GM04504 (cell line): ENCODE measurements at places on chromosomes 1 and 21.

DNA sequence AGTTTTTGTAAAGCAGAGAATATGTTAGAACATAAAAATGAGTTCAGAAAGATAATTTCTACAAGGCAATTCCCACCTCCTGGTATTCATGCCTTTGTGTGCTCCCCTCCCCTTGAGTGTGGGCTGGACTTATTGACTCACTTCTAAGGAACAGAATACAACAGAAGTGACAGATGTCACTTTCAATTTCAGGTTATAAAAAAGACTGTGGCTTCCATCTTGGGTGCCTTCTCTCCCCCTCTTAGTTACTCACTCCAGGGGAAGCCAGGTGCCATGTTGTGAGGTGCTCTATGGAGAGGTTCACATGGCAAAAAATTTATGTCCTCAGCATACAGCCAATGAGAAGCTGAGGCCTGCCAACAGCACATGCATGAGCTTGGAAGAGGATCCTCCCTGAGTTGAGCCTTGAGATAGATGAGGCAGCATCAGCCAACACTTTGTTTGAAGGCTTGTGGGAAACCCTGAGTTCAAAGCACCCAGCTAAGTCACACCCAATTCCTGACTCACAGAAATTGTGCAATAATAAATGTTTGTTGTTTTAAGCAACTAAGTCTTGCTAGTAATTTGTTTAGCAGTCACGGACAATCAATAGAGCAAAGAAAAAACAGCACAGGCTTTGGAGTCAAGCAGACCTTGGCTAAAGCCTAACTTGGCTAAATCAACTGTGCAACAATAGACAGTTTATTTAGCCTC lies 73.5 kb upstream of the NGF start:
- DNase-seq = no peak

DNA sequence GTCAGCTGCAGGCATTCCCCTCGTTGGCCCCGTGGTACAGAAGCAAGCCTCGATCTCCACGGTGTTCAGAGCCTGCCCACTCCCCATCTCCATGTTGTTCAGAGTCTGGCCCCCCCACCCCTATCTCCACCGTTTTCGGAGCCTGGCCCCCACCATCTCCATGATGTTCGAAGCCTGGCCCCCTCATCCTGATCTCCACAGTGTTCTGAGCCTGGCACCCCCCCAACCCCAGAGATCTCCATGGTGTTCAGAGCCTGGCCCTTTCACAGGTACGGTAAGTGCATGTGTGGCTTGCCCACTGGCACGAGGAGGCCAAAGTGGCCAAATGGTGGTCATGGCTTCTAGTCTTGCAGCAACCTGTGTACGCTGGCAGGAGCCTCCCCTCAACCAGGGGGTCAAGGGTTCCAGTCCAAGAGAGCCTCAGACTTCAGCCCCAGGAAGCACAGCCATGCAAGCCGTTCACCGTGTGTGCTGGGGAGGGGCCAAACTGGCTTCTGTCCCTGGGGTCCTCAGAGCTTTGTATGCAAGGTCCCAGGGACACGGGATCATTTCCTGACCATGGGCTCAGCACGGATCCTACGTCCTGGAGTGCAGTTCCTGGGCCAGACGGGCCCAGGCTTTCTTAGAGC lies 13.3 kb upstream of the PCBP3 start:
- no peak for DNase-seq

DNA sequence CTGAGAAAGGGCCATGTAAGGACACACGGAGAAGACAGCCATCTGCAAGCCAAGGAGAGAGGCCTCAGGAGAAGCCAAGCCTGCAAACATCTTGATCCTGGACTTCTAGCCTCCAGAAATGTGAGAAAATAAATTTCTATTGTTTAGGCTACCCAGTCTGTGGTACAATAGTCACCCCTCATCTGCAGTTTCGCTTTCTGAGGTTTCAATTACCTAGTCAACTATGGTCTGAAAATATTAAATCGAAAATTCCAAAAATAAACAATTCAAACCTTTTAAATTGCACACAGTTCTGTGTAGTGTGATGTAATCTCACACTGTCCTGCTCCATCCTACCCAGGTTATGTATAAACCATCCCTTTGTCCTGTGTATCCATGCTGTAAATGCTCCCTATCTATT lies 52.6 kb downstream of the ZNF644 start:
- no peak for DNase-seq

GRCh38 chr1:17265162-17265561 lies 16.3 kb downstream of the PADI3 start:
- no peak for DNase-seq

GRCh38 chr1:193210996-193211395 lies 24.6 kb upstream of the B3GALT2 start:
- DNase-seq = no peak

DNA sequence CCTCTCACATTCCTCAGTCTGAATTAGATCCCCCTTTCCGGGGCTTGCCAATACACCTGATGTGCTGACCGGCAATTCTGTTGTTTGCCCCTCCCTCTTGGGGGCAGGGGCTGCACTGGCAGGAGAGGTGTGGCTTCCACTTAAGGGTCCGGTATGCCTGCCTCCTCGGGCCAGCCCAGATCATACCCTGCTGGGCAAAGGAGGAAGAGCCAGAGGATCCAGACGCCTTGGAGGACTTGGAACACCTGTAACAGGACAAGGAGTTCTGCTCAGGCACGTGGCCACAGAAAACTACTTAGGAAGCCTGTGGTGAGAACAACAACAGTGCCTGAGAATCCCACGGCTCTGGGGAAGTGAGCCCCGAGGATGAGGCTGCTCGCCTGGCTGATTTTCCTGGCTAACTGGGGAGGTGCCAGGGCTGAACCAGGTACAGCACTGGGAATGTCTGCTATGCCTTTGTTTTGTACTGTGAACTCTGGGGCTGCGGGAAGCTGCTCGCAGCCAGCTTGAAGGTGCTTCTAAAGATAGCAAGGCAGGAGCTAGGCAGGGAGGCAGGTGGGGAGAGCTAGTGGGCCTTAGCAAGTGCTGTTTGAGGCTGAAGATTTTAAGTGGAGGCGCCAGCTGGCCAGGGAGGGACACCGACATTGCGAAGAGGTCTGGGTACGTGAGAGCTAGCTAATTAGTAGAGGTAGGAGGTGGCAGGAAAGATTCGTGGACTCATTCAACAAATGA lies at the start of gene SMPDL3B:
TSS of gene SMPDL3B (plus strand) at position 183 of the 732 bp plus-strand sequence. CDS start at position 367, 184 bp downstream.
- no peak for DNase-seq

DNA sequence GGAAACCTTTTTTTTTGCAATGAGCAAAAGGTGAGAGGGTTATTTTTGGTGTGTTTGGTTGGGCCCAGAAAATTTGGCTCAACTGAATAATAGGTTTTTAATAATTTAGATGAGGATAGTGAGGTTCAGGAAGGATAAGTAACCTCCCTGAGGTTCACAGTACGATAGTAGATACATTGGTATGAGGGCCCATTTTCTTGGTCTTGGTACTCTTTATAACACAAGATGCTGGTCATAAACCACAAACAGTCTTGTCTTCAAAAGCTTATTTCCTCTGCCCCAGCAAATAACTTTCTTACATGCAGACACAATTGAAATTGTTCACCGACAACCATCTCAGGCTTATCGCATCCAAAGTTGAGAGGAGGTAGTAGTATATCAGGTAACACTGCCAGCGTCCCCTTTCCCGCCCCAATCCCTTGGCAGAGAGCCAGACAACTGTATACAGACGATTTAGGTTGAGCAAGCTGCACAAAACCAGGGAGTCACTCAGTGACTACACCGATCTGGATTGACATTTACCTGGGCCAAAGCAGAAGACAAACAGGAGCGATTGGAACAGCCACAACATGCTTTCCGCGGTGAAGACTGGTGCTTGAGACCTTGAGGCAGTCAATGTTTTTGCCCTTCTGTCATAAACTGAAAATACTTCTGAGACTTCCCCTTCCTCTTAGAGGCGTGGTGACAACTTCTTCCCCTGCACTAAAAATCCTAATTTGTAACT lies at the start of gene SLAMF6:
TSS of gene SLAMF6 (minus strand) at position 634 of the 724 bp plus-strand sequence. CDS start at position 571, 63 bp downstream.
- no peak for DNase-seq

DNA sequence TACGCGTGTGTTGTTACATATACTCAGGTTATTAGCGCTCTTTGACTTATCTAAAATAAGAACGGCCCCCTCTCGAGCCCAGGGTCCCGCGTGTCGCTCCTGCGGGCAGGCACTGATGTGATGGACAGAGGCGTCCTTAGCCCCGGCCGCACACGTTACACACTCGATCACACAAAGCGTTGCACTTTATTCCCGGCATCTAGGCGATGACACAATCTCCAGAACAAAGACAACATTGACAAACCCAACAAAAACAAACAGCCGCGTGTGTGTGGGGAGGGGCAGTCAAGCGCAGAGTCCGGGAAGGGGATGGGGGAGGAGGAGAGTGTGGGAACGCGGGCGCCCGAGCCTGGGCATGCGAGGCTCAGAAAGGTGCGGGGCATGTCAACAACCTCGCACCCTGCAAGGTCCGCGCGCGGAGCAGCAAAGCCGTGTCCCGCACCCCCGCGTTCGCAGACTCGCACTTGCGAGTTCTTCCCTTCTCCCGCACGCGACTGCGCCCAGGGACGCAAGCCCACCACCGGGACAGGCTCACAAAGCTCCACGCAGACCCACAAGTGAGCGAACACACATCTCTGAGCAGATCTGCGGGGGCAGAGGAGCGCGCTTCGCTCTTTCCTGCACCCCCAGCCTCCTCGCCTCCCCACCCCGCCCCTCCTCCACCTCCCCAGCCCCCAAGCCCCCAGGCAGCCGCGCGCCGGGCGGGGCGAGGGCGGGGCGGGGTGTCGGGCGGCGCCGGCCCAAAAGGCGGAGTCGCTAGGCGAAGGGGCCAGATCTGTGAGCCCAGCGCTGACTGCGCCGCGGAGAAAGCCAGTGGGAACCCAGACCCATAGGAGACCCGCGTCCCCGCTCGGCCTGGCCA lies at the start of gene EFNA1:
TSS of gene EFNA1 (plus strand) at position 772 of the 862 bp plus-strand sequence. CDS start 102 bp downstream, outside the sequence.
- no peak for DNase-seq

- DNase-seq = peak; percentile 84
These were observed 72.0 kb upstream of the CLDN14 start for GRCh38 chr21:36551731-36552433.

DNA sequence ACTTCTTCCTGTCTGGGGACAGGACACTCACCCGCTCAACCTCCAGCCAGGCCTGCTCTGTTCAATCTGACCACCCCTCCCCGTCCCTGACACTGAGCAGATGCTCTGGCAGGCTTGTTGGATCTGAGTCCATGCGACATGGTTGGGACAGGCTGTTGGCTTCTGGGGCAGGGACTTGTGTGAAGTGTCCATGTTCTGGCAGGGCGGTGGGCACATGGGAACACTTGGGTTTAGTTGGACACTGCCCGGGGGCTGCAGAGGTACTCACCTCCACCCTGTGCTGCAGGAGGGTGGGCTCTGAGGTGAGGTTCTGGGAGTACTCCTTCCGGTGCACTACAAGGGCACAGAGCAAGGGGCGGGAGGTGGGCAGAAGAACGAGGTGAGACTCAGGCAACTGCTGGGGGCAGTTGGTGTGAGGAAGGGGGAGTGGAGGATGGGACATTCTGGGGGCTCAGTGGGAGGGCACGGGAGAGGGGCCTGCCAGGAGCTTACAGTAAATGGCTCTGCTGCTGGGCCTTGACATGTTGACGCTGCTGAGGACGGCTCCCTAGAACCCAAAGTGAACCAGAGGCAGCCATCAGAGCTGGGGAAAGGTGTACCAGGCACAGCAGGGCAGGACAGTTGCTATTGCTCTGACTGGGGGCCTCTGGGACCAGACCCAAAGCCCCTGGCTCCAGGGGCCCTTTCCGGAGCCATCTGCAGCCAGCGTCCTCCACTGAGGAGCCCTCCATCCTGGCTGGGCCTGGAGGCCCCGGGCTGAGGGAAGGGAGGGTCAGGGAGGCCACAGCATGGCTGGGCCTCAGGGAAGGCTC lies 2.3 kb downstream of the EPS8L3 start:
- no peak for DNase-seq

DNA sequence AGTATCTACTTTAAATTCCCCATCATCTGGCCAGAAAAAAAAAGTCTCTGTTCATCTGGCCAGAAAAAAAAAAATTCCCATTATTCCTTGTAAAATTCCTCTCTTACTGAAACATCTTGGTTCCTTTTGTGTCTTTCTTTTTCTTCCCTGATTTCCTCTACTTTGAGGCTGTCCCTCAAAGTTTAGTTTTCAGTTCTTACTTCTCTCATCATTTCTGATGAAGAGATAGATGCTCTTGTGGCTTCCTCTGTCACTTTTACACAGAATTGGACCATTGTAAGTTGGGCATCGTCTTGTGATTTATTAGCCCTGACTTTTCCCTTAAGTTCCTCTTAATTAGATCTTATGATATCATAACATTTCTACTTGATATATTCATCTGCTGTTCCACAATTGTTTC lies 6.5 kb downstream of the SOAT1 start:
- no peak for DNase-seq

- no peak for DNase-seq
These were observed 19.1 kb upstream of the SLC5A9 start for GRCh38 chr1:48203287-48203900.

GRCh38 chr1:154501423-154502065 lies 475 bp upstream of the TDRD10 start:
- DNase-seq = no peak

DNA sequence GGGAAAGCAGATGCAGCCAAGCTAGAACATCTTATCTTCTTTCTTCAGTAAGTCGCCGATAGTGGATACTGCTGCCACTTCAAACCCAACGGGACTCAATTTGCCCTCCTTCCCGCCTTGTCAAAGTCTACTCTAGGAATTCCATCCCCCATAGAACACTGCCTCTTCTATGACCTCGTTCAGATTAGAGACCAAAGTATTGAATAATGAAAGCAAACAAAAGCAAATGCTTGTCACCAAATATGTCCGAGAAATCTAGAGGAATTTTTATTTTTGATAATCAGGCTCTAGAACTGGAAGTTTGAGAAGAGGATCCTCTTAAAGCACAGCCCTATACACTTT lies 853 bp upstream of the RRAGC start:
- no peak for DNase-seq

DNA sequence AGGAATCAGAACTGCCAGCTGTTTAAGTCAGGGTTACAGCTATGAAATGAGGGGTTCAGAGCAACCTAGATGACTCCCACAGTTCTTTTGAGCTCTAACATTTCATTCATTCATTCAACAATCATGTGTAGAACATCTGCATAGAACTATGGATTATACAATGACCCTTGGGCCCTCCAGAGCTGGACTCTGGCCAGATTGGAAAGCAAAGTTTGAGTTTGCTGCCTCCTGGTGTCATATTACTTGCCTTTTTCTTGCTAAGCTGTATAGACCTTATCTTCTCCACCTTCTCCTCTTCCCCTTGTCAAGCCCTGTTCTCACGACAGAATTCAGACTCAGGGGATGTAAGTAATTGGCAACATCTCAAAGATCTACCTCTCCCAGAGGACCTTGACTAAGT lies 4.0 kb downstream of the CASQ2 start:
- no peak for DNase-seq

GRCh38 chr1:236128646-236129178 lies 13.6 kb upstream of the GPR137B start:
- no peak for DNase-seq

DNA sequence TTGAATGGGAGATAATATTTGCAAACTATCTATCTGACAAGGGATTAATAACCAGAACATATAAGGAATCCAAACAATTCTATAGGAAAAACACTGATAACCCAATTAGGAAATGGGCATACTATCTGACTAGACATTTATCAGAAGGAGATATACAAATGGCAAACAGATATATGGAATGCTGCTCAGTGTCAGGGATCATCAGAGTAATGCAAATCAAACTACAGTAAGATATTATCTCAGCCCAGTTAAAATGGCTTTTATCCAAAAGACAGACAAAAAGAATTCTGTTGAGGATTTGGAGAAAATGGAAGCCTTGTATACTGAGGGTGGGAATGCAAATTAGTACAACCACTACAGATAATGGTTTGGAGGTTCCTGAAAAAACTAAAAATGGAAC lies 758.0 kb upstream of the B3GALT2 start:
- no peak for DNase-seq

GRCh38 chr21:36386031-36386642 lies 945 bp downstream of the CHAF1B start:
- DNase-seq = no peak
